Smooth muscle cell of the pulmonary artery (primary cell): ENCODE measurements at places on chromosomes 2 and 18. TPM values are rescaled to one million over a fixed set of nuclear protein-coding genes. Genes with fewer than 3 reads are reported as not detected.

Gene NFU1
- total RNA-seq, result 19.7 and 31.3 TPM in 2 replicates

Gene RAB3GAP1
- total RNA-seq, result 75.5 and 88.1 TPM in 2 replicates

Gene ZNF385B
- not detected in 2 replicates for total RNA-seq

Gene STAM2
- total RNA-seq, result 34.5 and 44.8 TPM in 2 replicates

Gene NGEF
- 1.3 and 5.7 TPM in 2 replicates for total RNA-seq

Gene LYPD1
- 12.8 and 13.7 TPM in 2 replicates for total RNA-seq

Gene HOXD12
- not detected in 2 replicates for total RNA-seq

Gene BOLL
- total RNA-seq, result not detected in 2 replicates

Gene MTCL1
- total RNA-seq, result 22.6 and 86.5 TPM in 2 replicates

Gene RAX
- total RNA-seq, result not detected in 2 replicates

Gene CASP10
- total RNA-seq, result 5.3 and 6.8 TPM in 2 replicates

Gene MPP4
- total RNA-seq, result 2.2 and 6.2 TPM in 2 replicates

Gene TMEM37
- total RNA-seq, result 0.10 TPM in 1 of 2 replicates, not detected in the other

Gene RGPD4
- under 0.01 TPM in 1 of 2 replicates, not detected in the other for total RNA-seq

Gene TEX44
- not detected in 2 replicates for total RNA-seq

Gene RFTN2
- 3.5 and 10.0 TPM in 2 replicates for total RNA-seq
